Neuronal stem cell (in vitro differentiated cells): ENCODE measurements at places on chromosomes 12 and 14.

GRCh38 chr12:71069311-71069710 lies 88.5 kb downstream of the TSPAN8 start:
- no peak for DNase-seq

- no peak for DNase-seq
Measured at GRCh38 chr14:93023039-93023438, 92.7 kb downstream of the ITPK1 start.

DNA sequence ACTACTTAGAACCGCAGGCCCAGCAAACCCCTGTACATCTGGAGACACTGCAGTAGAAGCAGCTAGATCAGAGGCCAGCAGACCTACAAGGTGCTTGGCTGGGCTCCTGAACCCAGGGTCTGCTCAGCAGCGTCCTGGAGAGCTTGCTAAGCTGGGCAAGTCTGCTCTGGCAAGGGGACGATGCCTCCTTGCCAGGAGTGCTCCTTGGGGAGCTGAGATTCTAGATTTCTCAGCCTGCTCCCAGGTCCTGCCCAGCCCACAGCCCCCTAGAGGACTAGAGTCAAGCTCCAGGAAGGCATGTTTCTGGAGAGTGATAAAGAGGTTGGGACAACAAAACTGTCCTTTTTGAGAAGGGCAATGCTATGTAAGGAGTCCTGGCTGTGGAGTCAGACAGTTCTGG lies 60.3 kb downstream of the HSPB8 start:
- DNase-seq, result no peak

DNA sequence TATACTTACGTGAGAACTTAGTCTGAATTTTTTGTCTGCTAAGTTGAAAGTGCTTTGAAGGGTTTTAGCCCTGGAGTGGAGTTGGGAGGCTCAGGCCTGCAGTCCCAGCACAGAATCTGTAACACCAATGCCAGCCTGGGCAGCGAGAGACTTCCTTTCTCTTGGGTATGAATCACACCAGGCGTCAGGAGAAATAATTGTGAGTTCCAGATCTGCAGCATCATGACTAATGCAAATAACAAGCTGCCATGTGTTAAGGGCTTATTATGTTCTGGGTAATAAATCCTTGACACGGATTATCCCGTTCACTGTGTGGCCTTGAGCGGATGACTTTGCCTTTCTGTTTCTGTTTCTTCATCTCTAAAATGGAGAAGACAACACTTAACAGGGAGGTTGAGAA lies 70.6 kb downstream of the B4GALNT3 start:
- no peak for DNase-seq

DNA sequence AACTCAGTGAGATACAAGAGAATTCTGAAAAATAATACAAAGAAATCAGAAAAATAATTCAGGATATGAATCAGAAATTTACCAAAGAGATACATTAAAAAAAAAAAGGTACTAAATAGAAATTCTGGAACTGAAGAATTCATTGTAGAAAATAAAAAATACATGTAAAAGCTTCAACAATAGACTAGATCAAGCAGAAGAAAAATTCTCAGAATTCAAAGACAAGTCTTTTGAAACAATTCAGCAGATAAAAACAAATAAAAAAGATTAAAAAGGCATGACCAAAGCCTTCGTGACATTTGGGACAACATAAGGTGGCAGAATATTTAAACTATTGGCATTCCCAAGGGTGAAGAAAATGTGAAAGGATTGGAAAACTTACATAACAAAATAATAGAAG lies 133.1 kb upstream of the CNOT2 start:
- DNase-seq, result no peak

DNA sequence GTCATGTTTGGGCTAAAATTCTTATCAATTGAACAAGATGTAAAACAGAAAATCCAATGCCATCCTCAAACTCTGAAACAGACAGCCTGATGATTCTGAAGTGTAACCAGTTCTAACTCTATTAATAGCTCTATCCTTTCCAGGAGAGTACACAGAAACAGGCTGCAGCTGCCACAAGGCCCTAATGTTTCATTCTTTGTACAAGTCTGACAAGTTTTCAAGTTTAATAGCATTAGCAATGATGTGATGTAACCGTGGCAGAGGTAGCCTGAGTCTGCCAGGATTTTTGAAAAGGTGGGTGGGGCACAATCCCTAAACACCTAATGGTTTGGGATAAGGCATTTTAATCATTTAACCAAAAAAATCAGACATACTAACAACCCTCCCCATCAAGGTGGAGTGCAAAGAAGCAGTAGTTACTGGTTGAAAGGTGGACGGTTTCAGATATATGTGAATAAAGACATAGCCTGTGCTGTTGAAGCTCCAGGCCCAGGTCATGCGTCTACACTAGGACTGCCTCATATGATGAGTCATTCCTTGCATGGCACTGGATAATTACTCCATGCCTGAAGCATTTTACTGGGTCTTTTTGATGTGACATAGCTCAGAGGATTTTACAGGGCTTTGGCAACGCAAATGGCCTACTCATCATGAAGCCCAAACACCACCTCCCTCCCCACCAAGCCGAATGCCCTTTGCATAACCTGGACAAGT lies 145.1 kb upstream of the GRIP1 start:
- DNase-seq, result no peak

GRCh38 chr12:106226884-106227640 lies 20.8 kb downstream of the CKAP4 start:
- peak; percentile 56 for DNase-seq

DNA sequence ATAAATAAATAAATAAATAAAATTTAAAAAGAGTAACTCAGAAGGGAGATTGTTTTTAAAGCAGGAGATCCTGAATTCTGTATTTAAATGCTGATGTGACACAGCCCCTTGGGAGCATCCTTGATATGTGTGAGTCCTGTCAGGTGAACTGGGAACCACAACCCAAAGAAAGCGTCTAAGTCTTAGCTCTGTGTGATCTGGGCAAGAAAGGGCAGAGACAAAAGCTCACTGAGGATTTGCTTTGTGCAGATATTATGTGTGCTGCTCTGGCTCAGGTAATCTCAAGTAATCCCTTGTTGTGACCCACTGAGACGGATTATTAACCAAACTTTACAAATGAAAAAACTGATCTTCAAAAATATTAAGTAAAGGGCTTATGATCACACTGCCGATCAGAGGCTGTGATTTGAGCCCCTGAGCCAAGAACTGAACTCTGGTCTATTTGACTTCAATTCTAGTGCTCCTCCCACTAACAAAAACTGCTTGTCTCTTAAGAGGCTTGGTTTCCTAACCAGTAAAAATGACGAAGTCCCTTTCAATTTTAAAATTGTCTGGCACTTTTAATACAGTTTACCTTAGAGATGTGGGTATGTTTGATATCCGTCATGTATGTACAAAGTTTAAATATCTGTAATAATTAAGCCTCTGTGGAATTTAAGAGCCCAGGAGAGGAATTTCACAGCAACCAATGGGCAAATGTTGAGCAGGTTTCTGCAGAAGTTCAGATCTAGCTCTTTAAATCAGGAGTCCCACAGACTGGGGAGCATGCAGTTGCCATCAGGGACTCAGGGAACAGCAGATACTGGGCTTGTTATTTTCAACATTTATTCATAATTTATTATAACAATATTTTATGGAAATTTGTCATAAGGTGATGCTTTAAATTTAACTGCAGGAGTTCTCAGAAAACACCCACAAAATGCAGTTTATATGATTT lies 46.1 kb downstream of the CPM start:
- no peak for DNase-seq

GRCh38 chr14:85590784-85591183 lies 60.8 kb downstream of the FLRT2 start:
- DNase-seq, result no peak

- DNase-seq, result no peak
Measured at GRCh38 chr12:92585115-92585727, 117.6 kb upstream of the PLEKHG7 start.
